Activated T-cell treated with anti-CD3 and anti-CD28 coated beads, Interleukin-2, amount 50 U/mL, for 24 hours (primary cell): ENCODE measurements at places on chromosomes 7 and 10.

DNA sequence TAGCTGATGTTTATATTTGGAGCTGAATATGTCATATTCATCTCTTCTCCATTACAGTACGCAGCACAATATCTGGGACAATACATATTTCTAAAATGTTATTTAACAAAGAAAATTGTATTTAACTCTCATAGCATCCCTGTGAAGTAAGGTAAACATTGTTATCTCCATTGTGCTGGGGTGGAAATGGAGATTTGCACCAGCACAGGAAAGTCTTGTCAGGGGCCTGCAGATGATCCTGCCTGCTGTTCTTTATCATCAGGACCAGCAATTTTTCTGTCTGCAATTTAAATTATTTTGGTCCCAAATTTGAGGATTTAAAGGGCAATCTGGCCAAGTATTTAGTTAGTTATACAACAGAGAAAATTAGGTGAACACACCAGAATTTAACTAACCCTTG, 144.4 kb downstream of the CPED1 start:
- DNase-seq: no peak

DNA sequence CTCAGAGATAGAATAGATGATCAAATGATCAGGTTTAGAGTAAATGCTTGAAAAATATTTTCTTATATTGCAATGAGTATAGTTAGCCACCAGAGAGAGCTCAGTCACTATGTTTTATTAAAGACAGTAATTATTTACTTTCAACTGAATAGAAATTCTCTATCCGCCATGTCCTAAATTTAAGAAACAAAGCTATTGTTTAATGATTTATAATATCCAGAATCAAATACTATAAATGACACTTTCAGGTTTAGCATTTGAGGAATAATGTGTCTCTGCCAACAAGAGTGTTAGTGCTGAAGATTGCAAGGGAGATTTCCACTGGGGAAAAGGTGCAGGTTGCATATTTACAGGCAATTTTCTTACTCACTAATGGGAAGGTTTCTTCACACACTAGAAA, 184.7 kb downstream of the DGKB start:
- no peak for DNase-seq

DNA sequence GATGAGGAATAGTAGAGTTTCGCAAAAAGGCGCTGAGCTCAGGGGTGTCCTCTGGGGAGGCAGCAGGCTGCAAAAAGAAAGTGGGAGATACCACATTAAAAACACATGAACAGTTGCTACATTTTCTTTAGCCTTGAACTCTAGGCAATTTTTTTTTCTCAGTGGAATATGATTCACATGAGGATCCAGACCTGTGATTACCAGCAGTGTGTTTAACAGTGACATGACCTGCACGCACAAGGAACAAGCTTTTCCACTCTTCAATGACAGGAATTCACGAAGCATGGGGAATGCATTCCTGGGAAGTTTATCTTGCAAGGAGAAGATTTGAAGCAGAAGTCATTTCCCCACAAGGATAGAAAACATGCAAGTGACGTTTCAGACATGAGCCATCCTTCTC, 161.6 kb downstream of the ITGA8 start:
- DNase-seq: no peak

DNA sequence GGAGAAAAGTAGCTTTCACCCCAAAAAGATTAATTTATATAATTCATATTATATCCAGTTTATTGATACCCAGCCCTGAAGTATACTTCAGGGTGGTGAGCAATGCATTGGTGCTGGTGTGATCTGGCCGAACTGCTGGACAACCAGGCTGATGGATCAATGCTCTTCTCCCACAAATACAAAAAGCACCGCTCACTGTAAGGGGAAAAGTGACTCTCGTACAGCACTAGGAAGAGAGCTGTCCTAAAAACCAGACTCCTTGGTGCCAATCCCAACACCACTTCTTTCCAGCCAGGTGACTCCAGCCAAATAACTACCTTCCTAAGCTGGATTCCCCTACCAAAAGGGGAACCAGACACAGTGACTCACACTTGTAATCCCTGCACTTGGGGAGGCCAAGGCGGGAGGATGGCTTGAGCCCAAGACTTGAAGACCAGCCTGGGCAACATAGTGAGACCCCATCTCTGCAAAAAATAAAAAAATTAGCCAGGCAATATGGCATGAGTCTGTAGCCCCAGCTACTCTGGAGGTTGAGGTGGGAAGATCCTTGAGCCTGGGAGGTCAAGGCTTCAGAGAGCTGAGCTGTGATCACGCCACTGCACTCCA, 13.1 kb upstream of the TNPO3 start:
- no peak for DNase-seq

- no peak for DNase-seq
These were observed 12.3 kb downstream of the COL26A1 start for GRCh38 chr7:101374990-101375389.
